ENCODE measurements at places on chromosomes 6 and 20.

- no peak for DNase-seq
Observed at GRCh38 chr6:34490390-34491090, 24.7 kb downstream of the PACSIN1 start.

- no peak for DNase-seq
Observed at GRCh38 chr20:32979201-32979998, 24.8 kb downstream of the SUN5 start.

GRCh38 chr6:146859206-146859605 lies 260.4 kb downstream of the ADGB start:
- DNase-seq: no peak

DNA sequence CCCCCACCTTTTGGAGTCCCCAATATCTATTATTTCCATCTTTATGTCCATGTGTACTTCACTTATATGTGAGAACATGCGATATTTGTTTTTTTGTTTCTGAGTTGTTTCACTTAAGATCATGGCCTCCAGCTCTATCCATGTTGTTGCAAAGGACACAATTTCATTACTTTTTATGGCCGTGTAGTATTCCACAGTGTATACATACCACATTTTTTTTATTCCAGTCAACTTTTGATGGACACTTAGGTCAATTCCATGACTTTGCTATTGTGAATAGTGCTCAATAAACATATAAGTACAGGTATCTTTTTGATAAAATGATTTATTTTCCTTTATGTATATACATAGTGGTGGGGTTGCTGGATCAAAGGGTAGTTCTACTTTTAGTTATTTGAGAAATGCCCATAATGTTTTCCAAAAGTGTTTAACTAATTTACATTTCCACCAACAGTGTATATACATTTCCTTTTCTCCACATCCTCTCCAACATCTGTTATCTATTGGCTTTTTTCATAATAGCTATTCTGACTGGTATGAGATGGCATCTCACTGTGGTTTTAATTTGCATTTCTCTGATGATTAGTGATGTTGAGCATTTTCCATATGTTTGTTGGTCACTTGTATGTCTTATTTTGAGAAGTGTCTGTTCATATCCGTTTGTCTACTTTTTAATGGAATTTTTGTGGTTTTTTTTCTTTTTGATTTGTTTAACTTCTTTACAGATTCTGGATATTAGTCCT lies 34.0 kb upstream of the COL10A1 start:
- DNase-seq: no peak

DNA sequence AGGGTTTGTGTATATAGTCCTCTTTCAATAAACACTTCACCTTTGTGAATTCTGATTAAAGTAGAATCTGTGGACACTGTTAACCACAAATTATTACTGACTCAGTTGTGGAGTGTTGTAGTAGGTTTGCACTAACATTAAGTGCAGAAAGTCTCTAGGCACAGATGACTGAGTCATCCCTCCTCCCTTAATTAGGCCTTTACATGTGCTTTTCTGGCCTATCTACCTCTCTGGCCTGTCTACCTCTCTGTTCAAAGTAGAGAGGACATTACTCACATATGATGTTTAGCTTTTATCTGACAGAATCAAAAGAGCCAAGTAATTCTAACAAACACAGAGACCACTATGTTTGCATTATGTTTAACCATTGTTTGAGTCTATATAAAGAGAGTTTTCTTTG lies 783.0 kb downstream of the TENT5A start:
- DNase-seq: no peak

DNA sequence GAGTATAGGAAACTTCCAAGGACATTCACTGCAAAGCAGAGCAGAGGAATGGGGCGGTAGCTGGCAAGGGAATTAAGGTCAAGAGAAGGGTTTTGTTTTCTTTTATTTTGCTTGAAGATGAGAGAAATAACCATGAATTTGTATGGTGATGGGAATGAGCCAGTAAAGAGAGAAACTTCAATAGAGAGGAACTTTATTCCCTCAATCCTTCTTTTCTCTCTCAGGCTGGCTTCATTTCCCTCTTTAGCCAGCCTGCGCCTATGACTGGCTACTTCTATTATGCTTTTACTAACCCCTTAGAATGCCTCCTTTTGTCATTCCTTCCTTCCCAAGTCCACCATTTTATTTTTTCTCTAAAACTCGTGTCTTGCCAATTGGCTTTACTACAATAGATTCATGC lies 101.4 kb upstream of the CEP85L start:
- DNase-seq: no peak

DNA sequence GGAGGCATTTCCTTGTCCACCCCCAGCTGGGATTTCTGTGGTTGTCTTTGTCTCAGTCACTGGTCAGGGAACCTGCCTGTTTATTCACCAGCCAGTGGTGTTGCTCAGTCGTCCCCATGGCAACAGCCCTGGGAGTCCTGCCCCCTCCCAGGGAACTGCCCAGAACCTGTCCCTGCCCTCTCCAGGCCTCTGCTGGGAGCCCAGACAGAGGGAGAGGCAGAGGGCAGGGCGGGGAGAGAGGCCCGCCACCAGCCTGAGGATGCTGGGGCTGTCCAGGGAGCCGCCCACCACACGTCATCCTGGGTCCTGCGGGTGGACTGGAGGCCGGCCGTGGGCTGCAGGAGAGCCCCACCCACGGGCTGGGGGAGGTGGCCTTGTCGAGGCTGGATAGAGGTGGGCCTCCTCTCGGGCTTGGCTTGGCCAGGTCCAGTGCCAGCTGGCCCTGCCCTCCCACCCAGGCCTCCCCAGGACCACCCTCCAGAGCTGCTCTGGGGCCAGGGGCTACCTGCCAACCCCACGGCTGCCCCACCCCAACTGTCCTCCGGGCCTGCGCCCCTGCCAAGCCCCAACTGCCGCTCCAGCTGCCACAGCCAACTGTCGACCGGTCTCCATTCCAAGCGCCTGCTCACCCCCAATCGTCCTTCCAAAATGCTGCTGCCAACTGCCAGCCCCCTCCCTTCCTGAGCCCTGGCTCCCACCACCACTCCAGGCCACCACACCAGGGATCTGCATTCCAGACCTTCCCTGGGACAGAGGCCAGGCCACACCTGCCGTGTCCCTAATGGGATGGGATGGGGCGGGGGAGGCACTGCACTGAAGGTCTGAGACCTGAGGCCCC lies 4.2 kb upstream of the ZBTB46 start:
- DNase-seq: no peak

- DNase-seq: peak; percentile 62
Observed at GRCh38 chr6:22146931-22147701, 149.7 kb downstream of the PRL start.

- no peak for DNase-seq
Observed at GRCh38 chr6:36924778-36925374, 29.7 kb upstream of the PI16 start.

DNA sequence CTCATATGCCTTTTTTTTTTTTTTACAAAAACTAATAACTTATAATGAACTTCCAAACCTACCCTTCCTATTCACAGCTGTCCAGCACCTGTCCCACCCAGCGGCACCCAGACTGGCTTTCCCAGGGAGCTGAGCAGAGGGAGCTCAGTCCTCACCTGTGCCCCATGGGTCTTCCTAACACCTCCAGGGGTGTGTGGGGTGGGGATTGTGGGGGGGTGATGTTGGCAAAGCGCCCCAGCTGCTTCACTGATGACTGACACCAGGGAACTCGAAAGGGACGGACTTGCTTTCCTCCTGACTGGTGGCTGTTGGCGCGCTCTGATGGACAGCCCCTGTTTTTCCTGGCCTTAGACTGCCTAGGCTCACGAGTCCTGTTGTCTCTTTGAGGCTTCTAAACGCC lies 14.2 kb upstream of the SYNJ2 start:
- DNase-seq: no peak

DNA sequence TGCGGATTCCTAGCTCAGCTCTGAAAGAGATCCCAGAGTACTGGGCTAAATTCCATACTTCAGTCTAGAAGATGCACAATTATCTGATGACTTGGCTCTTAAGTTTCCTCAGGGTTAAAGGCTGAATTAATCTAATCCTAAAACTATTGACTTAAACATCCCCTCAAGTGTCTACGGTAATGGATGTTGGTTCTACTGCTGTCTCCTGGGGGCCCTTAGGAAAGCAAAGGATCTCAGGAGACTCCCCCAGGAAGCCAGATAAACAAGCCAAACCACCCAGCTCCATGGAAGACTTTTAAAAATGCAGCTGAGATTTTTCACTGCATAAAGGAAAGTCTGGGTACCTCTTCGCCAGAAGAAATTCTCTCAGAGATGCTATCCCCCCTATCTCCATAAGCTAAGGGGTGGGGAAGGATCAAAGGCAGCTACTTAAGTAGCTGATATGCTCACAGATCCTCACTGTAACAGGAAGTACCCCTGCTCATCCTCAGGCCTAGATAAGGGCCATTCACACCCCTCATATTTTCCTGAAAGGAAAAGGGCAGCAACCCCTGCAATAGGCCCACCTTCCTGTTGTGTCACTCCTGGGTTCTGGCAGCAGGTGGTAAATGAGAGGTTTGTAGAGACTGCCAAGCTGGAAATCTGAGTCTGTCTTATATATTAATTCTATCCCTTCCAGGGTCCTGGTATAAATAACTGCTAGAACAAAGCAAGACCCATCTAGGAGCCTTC lies 9.3 kb downstream of the NDRG3 start:
- DNase-seq: no peak

DNA sequence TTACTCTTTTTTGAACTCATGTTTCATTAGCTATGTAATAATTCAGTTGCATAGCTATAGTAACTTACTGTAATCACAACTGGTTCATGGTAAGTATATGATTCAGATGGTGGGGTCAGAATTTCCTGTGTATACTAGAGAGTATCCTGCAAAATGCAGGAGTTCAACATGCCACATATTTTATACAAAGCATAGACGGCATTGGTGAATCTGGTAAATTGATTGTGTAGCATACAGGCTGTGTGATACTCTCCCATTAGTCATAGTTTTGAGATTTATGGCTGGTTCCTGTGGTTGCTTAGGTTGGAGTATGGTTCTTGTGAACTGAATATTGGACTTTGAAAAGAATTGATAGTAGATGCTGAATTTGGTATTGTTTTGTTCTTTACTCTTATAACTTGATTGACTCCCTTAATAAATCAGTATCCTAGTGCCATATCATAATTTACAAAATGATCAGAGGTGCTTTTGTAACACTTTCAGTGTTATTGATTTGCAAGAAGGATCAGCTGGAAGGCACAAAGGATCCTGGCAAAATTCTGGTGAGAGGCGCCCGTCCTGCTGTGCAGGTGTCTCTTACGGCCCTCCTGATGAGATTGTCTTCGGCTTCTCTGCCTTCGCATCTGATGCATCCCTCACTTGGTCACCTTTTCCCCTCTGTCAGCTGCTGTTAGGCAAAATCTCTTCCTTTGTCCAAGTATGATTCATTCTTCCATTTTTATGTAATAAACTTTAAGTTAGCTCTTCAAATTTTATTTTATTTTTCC lies 22.6 kb downstream of the SNX9 start:
- no peak for DNase-seq

- DNase-seq: no peak
Observed at GRCh38 chr20:13349235-13349604, 128.1 kb downstream of the ISM1 start.

GRCh38 chr20:10747019-10747418 lies 73.2 kb upstream of the JAG1 start:
- DNase-seq: no peak

DNA sequence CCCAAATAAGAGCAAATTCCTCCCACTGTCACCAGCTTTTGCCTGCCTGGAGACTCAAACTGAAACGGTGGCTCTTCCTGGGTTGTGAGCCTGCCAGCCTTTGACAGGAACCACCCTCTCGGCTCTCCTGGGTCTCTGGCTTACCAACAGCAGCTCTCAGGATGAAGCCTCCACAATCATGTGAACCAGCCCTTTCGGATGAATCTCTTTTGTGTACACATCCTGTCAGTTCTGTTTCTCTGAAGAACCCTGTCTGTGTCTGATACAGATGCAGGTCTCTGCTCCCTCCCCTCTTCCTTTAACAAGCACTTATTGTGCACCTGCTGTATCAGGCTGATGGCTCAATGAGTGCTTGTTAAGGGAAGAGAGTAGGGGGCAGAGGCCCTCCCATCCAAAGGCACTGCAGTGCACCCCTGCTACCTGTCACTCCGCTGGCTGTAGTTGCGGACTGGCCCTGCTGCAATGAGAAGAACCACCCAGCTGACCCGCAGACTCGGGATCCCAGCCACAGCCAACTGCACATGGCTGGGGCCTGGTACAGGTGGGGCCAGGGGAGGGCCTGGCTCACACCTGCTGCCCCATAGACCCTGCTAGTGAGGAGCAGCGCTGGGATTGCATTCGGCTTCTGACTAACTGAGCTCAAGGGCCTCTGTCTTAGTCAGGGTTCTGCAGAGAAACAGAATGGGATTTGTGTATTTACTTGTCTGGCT lies 120.1 kb upstream of the PMEPA1 start:
- DNase-seq: no peak

- no peak for DNase-seq
Observed at GRCh38 chr6:149300563-149300962, 16.9 kb upstream of the TAB2 start.

- DNase-seq: no peak
Observed at GRCh38 chr6:83868639-83869038, 9.2 kb downstream of the CYB5R4 start.

GRCh38 chr6:167420177-167420576 lies 95.3 kb downstream of the TTLL2 start:
- no peak for DNase-seq

DNA sequence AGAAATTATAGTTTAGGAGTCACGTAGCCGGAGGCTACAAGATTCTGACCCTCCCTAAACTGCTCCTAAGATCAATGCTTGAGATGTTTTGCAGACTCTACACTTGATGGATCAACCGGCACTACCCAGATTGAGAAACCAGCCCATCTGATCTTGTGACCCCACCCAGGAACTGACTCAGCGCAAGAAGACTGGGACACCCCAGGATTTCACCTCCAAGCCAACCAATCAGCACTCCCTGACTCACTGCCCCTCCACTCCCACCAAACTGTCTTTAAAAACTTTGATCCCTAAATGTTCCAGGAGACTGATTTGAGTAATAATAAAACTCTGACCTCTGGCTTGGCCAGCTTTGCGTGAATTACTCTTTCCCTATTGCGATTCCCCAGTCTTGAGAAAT lies 99.8 kb downstream of the OPRM1 start:
- DNase-seq: no peak

DNA sequence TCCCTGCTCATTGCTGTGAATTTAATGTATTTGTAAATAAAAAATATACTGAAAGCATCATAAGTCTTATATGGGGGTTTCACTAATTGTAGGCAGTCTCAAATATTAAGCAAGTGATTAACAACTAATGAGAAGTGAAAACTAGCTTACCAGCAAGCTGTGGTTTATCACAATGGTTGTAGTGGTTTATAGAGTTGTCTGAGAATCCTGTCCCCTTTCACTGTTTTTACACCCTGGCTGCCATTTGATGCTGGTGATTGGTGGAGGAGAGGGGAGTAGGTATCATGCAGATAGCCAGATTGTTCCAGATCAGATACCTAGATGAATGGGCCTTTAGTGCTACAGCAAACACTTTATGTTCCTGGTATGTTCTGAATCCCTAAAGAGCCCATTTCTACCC lies 6.0 kb downstream of the MKKS start:
- no peak for DNase-seq
